ENCODE measurements at places on chromosomes 5 and 9. TPM values are rescaled to one million over a fixed set of nuclear protein-coding genes. Genes with fewer than 3 reads are reported as not detected.

Gene LCN15
- 0.59 TPM for total RNA-seq

Gene ANKRD55
- total RNA-seq = not detected

- no peak for DNase-seq
Observed at GRCh38 chr5:13932011-13932410, 12.5 kb downstream of the DNAH5 start.

DNA sequence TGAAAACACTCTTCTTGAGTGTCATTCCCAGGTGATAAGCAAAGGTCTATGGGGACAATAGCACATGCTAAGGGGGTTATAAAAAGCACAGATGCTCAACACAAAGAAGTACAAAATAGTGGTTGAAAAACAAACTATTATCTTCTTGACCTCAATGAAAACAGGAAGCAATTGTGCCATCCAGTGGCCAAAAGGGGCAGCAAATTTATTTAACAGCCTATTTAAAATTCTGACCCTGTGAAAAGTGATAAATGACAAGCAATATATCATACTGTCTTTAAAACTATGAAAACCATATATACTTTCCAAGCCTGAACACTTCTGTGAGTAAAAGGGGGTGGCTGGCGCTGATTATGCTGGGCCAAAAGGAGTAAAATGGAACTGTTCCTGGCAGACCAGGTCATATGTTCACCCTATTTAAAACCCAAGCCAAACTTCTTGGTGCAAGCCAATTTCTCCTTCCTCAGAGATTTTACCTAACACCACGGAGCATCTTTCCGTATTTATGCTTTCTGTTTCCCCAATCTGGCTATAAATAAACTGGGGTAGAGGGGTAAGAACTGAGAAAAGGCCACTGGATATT is 29.7 kb downstream of the TEX10 start:
- no peak for DNase-seq

DNA sequence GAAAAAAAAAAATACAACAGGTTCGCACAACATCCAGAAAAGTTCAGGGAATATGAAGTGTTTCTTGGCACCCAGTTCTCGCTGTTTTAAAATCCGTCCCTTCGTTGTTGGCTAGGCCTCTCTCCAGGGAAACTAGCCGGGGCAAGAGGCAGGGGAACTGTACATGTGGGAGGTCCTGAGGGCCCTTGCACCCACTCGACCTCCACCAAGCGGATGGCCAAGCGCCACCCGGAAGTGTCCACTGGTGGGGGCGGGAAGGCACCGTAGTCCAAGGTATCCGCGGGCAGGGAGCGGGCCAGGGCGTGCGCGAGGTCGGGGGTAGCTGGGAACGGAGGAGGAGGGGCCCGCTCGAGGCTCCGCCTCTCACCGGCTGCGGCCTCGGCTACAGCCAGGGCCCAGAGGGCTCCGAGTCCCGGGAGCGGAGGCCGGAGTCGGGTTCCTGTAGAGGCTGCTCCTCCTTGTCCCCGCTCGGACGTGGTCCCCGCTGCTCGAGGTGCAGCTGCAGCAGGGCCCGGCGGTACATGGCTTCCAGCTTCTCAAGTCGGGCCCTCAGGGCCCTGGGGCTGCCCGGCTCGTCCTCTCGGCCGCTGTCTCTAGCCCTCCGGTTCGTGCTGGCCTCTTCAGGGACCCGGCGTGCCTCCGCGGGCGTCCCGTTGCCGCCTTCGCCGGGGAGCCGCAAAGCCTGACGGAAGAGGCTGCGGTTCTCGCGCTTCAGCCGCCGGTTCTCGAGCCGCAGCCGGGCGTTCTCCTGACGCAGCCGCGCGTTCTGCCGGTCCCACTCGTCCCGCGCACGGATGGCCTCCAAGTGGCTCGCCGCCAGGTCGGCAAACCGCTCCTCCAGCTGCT is 720 bp downstream of the TUSC1 start:
- peak; percentile 93 for DNase-seq

Gene SMIM33
- not detected for total RNA-seq

DNA sequence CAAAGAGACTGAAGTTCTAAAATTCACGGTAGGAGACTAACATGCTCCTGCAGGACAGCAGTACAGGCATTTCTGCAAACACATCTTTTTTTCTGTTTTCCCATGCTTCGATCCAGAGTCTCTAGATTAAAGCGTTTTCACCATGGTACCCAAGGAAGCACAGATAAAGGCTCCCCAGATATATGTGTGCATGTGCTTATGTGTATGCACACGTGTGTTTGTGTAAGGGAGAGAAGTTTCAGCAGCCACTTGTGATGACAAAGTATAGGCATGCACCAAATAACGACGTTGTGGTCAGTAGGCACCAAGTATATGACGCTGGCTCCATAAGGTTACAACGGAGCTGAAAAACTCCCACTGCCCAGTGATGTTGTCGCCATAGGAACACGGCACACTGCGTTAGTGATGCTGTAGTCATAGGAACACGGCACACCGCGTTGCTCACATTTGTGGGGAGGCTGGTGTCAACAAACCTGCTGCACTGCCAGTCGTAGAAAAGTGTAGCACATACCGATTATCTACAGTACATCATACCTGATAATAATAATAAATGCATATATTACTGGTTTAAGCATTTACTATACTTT is 21.7 kb downstream of the MED10 start:
- DNase-seq = no peak

DNA sequence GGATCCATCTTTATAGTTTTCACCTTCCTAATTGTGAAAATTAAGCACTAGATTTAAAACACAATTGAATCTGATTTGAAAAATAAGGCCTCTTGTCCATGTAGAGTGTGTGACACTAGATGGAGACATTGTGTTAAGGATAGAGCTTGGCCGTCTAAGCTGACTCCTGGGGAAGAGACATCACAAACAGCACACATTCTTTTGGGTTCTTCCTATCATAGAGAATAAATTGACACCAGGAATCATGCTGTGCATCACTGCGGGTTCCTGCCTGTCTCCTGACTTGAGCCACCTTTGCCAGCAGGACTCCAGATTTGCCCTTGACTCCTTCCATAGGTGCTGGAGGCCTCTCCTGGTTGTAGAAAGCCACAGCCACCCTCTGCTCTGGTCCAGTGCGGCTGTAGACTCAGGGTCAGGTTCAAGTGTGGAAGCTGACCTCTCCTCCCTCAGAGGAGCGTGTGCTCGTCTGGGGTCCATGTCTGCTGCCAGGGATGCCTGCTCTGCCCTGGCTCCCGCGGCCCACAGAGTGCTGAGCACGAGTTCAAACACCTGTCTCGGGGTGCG is 11.2 kb downstream of the ROPN1L start:
- DNase-seq = no peak

GRCh38 chr5:163916376-163916775 is 411.0 kb downstream of the MAT2B start:
- no peak for DNase-seq

Gene WWC1
- total RNA-seq = 4.3 TPM

DNA sequence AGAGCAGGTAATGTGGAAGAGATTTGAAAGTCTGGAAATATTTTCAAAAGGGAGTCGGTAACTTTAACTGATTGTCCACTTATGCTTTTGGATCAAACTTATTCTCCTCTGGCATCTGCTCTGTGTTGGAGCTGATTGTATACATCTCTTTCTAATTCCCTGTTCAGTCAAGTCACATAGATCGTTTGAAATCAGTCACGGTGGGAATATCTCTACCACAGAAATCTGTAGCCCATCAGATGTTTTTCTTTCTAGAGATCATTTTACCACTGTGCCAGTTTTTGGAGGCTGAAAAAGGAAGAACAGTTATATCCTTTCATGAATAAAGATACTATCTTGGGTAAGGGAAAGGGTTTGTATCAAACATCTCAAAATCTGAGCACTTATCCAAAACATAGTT is 1853.3 kb downstream of the EFNA5 start:
- DNase-seq = no peak

GRCh38 chr5:14415024-14415697 is 166.4 kb upstream of the OTULINL start:
- no peak for DNase-seq

Gene FOXD4L3
- total RNA-seq = not detected

DNA sequence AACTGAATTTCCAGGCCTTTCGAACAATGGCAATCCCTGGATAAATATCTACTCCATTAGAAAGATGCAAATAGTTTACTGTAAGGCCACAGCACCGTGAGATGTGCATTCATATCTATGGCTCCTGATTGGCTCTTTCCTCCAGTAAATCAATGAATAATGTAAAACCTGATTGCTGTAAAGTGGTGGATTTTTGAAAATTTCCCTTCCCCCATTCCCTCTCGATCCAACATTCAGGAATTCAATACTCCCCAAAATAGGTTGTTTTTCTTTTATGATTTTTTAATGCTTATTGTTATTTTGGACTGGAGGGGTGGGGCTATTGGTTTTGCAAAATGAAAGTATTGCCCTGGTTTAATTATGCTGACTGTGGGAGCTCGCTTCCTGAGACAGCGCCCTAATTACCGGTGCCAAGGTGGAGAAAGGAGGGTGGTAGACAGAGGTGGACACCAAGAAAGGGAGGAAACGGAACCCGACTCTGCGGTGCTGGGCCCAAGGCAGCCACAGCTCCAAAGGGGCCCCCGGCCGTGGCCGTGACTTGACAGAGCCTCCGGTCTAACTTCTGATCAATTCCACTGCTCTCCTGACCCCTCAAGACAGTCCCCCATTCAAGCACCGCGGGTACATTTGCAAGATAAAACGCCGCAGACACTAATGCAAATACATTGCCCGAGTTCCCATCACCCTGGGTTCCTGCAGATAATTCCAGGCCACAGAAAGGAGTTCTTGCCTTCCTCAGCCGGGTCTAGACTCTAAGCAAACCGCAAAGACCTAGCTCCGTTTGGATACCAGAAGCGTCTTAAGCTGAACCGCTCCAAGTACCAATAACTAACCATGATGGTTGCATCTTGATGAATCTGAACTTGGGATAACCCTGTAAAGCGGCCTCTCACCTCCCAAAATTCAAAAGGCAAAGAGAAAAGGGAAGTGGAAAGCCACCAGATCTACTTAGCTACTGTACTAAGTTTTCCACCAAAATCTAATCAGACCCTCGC is 211.2 kb downstream of the MEF2C start:
- DNase-seq = no peak

Gene ADGRD2
- total RNA-seq = not detected

DNA sequence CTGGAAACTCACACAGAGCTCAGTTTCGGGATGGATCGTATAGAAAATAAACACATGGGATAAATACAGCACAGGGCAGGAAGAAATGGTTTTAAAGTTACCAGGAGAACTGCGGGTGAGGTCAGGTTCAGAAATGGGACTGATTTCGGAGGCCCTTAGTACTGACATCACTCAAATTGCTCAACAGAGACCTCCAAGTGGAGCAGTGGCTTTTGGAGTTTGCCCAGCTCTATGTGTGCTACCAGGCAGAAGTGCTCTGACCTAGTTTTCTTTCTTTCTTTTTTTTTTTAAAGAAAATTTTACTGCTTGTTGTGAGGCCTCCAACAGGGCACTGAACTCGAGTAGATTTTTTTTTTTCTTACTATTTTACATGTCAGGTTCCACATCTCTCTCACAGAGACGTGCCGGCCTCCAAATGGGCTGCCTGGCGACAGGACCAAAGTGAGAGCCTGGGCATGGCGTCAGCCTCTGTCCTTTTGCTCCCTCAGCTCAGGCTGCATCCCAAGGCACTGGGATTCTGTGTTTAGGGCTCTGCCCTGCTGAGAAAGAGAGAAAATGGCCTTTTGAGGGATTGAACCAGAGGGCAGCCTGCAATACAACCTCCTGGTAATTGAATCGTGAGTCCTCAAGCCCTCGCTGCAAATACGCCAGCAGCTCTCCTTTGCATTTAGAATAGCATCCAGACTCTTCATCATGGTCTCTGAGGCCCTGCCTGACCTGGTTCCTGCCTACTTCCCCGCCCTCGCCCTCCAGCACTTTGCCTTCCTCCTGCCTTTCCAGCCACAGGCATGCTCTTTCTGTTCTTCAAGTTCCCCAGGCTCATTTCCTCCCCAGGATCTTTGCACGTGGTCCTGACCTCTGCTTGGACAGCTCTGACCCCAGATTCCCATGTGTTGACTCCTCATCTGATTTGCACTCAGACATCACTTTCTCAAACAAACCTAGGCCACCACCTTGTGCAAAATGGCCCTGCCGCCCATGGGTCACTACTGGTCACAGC is 173.5 kb downstream of the FGF1 start:
- peak; percentile 35 for DNase-seq

GRCh38 chr5:110478895-110479294 is 247.6 kb downstream of the TMEM232 start:
- DNase-seq = no peak

Gene CNTNAP3B
- 7.2 TPM for total RNA-seq

GRCh38 chr9:89850631-89851325 is 246.0 kb downstream of the GADD45G start:
- DNase-seq = no peak

DNA sequence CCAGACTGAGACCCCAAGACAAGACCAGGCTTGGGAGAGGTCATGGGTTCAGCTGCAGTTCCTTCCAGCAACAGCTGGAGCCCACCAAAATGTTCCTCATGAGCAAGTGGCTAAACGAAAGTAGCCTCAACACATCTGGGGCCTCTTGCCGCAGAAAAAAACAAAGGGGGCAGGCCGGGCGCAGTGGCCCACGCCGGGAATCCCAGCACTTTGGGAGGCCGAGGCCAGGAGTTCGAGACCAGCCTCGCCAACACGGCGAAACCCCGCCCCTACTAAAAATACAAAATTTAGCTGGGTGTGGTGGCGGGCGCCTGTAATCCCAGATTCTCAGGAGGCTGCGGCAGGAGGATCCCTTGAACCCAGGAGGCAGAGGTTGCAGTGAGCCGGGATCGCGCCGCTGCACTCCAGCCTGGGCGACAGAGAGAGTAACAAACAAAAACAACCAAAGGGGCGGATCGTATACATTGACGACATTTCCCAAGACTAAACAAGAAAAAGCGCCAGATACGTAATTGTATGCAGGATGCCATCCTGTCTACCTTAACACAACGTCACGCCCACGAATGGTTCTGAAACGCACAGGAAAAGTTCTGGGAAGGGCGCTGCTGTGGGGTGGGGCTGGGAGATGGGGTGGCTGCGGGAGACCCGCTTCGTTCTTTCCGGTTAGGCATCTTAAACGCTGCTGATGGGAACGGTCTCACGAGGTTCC is 1.7 kb downstream of the INPP5E start:
- no peak for DNase-seq

Gene FRMD3
- total RNA-seq = 97.7 TPM

Gene CCNH
- total RNA-seq = 17.1 TPM

GRCh38 chr9:112754578-112754977 is 4.0 kb downstream of the SNX30 start:
- no peak for DNase-seq

Gene ZMAT2
- total RNA-seq = 31.4 TPM

- no peak for DNase-seq
Observed at GRCh38 chr9:79632705-79633104, 60.9 kb downstream of the TLE4 start.

Gene HTR1A
- total RNA-seq = not detected

GRCh38 chr9:84296146-84296843 is 44.3 kb downstream of the SLC28A3 start:
- no peak for DNase-seq

Gene CAVIN4
- 71.6 TPM for total RNA-seq

- DNase-seq = no peak
Observed at GRCh38 chr9:3419893-3420292, 105.9 kb downstream of the RFX3 start.

Data from left ventricle myocardium superior (tissue), 1 donor.